ENCODE measurements at places on chromosomes 12 and 14.
A peak's percentile ranks its signal among the peaks of the same experiment; 100 is the strongest.

DNA sequence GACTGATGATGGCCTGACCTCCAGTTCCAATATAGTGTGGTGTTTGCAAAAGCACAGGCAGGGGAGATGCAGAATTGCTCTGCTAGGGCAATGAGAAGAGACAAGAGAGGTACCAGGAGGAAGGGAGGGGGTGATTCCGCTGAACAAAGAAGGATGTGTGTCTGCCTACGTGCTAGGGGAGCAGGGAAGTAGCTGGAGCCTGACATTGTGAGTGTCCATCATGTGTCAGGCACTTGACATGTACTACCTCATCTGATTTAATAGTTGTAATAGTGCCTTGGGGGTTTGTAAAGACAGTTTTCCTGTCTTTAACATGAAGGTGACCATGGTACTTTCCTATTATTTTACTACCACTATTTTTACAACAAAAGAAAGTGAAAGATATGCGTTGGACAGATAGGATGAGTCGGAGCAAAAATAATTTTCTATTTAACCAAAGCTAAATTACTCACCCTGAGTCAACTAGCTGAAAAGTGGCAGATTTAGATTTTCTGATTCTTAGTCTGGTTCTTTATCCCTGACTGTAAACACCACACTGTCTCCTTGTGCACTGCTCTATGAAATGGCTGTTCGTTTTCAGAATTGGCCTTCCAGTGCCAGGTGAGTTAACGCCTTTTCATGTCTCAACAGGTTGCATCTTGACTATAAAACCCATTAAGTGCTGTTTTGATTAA, 33.7 kb upstream of the TEAD4 start:
- peak; percentile 35 for DNase-seq

DNA sequence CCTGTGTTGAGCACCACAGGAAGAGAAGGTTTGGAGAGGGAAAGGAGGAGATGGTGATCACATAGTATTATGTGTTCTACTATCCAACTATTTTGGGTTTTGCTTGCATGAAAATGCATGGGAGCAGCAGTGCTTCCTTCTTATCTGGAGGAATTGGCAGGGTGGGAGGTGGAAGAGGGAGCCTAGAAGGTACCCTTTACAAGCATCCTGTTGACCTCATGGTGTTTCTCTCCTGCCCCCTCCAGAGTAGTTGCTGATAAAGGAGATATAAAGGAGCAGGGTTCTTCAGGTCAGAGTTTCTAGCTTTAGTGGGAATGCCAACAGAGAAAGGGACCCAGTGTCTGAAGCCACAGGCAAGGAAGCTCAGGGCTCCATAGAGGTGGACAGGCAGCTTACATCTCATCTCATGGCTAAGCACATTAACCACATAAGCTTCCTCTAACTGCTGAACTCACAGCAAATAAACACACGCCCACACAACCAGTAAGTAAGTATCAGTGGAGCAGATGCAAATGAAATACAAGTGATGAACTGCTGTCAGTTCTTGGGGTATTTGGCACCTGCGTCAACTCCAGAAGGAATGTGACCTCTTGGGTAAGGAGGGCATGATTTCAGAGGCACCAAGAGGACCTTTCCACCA, 174.2 kb upstream of the SLC38A2 start:
- DNase-seq: peak; percentile 40

GRCh38 chr14:28751467-28752058, 15.0 kb upstream of the FOXG1 start:
- DNase-seq: peak; percentile 75

- no peak for DNase-seq
These were observed 66.4 kb upstream of the DCN start for GRCh38 chr12:91249054-91249453.

- DNase-seq: no peak
These were observed 63.4 kb downstream of the AACS start for GRCh38 chr12:125128439-125129178.

DNA sequence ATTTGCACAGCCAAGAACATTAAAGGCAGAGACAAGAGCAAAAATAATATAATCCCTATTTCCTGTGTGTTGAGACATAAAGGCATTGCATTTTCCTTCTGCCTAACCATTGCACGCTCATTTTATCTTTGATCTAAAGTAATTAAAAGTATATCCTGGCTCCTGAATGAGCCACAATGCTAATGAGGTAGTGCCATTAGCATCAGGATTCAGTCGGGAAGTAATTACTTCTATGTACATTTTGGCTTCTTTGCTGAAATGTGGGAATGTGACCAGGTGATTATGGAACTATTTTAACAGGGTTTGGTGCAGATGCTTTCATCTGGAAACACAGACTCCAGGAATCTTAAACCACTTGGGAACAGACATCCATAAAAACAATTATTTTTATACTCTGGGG, 77.4 kb downstream of the TMTC1 start:
- no peak for DNase-seq

DNA sequence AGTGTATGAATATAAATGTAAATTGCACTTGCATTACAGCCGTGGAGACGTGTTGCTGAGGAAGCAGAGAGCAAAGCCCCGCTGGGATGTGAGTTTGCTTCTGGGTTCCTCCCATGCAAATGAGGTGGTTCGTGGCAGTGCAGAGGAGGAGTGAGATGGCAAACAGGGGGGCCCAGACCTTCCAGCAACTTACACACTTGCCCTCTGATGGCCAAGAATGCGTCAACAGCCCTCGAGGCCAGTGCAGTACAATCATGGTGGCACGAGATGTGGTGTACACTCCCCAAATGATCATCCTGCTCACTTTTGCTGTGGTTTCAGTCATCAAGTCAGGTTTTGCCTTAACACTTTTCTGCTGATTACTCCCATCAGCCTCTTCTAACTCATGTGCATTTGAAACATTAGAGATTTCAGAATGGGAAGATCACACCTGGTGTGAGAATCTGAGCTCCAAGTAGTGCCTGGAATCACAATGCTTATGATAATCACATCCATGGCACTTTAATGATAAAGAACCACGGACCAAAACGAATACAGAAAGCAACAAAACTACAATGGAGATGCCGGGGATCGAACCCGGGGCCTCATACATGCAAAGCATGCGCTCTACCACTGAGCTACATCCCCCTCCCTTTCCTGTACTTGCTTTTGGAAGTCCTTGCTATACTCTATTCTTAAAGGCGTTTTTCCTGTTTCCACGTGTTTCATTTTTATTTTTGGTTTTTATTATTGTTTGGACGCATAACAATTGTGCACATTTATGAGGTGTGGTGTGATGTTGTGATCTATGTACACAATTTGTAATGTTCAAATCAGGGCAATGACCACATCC, 7.0 kb upstream of the UBC start:
- peak; percentile 97 for DNase-seq

- no peak for DNase-seq
These were observed 4.3 kb upstream of the MMP19 start for GRCh38 chr12:55847033-55847432.

- peak; percentile 46 for DNase-seq
These were observed at the start of gene MTA1 for GRCh38 chr14:105419195-105420091. Gene MTA1, plus strand, starts transcription at chr14:105419827. Its CDS starts 209 bp downstream, at chr14:105420036.

DNA sequence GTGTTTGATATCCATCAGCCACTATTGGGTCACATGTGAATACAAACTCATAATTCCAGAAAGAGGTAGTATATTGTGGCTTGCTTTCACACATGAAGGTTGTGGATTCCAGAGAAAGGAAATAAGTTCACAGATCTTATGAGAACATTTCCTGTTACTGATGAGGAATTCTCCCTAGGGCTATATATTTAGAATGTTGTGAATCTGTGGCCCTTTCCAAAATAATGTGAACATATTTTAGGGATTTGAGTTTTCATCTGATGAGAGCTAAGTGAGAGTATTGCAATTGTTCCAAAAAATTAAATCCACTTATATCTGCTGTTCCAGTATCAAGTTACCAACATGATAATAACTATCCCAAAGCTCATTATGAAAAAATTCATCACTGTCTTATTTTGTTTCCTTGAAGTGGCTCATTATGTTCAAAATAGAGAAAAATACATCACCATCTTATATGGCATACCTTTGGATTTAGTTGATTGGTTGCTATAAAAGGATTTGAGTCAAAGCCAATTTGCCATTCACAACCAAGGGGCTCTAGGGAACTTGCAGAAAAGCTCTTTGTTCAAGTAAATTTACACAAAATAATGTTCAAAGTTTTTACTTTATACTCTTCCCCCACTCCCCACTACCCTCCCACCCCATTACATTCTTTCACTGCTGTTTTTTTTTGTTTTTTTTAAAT, 76.3 kb downstream of the MYRFL start:
- no peak for DNase-seq

GRCh38 chr14:65299826-65300225, 112.7 kb upstream of the FUT8 start:
- DNase-seq: no peak

GRCh38 chr14:89445273-89445973, 28.4 kb upstream of the FOXN3 start:
- peak; percentile 43 for DNase-seq

- DNase-seq: no peak
These were observed 3.6 kb downstream of the SLC2A14 start for GRCh38 chr12:7869137-7869536.

DNA sequence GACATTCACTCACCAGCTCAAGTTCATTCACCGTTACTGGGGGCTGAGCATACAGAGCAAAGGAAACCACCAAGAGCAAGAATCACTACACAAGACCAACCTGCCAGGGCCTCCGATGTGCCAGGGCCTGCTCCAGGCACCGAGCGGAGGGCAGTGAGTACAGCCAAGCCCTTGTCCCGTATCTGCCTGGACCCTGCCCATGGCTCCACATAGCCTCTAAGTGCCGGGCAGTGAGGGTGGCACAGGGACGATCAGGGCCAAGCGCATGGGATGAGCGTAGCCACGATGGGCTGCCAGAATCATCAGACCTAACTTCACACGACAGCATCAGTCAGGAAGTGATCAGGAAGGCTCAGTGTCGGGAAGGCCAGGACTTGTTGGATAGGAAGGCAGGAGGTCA, 199.6 kb downstream of the BCL11B start:
- DNase-seq: no peak

GRCh38 chr12:116551952-116552772, 7.0 kb upstream of the MAP1LC3B2 start:
- peak; percentile 28 for DNase-seq

DNA sequence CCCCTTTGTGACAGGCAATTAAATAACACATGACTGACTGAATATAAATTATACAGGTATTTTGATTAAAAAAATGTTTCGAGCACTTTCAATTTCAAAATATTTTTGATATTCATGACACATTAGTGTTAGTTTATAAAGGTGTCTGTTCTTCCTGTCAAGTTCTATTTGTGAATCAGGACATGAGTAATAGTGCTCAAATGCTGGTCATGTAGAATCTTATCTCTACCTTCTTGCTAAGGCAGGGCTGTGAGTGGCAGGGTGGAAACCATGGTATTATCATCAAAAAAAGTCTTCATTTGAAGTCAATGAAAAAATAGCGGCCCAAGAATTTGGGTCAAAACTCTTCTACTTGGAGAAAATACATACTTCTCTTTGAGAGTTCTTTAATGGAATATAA, 250.2 kb downstream of the DACT1 start:
- no peak for DNase-seq

- no peak for DNase-seq
These were observed 395.2 kb upstream of the TMTC1 start for GRCh38 chr12:30178916-30179315.

- peak; percentile 79 for DNase-seq
These were observed 4.8 kb downstream of the ASCL4 start for GRCh38 chr12:107779077-107779831.

DNA sequence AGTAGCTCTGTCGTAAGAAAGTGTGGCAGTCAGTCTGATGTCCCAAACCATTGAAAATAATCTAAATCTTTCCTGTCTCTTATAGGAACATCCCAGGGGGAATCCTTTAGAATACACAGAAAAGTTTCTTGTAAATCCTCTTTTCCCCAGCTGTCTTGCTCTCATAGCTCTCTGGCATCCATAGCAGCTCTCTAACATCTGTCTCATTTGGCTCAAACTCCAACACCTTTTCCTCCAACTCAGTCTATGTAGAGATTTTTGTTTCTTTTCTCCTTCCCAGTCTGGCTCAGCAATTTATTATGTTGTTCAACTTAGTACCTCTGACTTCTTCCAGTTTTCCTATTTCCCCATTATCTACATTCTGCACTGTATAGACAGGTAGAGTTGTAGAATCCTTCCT, 84.4 kb upstream of the NEDD1 start:
- no peak for DNase-seq

- DNase-seq: no peak
These were observed 67.1 kb upstream of the KRR1 start for GRCh38 chr12:75578546-75578945.

- DNase-seq: no peak
These were observed 80.5 kb downstream of the BCL11B start for GRCh38 chr14:99191395-99192027.

GRCh38 chr14:24042746-24043145, 9.1 kb upstream of the CARMIL3 start:
- no peak for DNase-seq

DNA sequence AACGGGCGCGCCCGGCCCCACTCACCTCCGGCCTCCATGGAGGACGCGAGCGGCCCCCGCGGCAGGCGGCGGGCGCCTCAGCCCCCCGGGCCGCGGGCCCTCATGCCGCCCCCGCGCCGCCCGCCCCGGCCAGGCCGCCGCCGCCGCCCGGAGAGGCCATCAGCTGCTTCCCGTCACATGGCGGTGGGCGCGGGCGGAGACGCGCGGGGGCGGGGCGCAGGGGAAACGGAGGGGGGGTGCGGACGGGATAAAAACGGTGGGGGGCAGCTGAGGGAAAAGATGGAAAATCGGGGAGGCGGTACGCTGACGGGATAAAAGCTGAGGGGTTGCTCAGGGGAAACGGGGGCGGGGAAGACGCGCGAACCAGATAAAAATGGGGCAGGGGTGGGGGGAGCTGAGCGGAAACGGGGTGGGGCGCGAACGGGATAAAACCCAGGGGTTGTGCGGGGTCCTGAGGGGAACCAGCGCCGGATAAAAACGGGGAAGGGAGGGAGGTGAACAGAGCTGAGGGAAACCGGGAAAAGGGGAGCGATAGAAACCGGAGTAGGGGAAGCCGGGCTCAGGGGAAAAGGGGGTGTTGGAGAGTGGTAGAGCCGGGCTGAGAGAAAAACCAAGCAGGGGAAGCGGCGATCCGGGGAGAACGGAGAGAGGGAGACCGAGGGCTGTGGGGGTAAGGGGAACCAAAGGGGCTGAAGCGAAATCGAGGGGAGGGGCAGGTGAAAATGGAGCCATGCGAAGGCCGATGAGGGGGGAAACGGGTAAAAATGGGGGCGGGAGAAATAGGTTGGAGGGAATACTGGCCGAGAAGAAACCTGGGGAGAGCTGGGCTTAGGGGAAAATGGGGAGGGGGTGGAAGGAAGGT, at the start of gene WSB2:
Gene WSB2 (minus strand): TSS at position 169 of the 862 bp plus-strand sequence. CDS start 131 bp downstream, at position 38.
- peak; percentile 58 for DNase-seq

- no peak for DNase-seq
These were observed 101.8 kb downstream of the PHETA1 start for GRCh38 chr12:111267144-111267543.

DNA sequence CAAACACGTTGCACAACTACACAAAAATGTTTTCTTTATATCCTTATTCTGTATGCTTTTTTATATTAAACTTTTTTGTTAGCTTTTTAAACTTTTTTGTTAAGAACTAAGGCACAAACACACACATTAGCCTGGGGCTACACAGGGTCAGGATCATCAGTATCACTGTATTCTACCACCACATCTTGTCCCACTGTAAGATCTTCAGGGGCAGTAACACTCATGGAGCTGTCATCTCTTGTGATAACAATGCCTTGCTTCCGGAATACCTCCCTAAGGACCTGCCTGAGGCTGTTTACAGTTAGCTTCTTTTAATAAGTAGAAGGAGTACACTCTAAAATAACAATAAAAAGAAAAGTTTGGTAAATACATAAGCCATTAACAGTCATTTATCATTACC, 42.2 kb downstream of the PLEKHA5 start:
- no peak for DNase-seq

GRCh38 chr14:95025218-95025617, 132.1 kb downstream of the DICER1 start:
- DNase-seq: no peak

- DNase-seq: no peak
These were observed 87.5 kb downstream of the SCARB1 start for GRCh38 chr12:124776125-124776513.

Data from GM12865 (cell line).